ENCODE measurements at places on chromosomes 4 and X.
A peak's percentile ranks its signal among the peaks of the same experiment; 100 is the strongest.

DNA sequence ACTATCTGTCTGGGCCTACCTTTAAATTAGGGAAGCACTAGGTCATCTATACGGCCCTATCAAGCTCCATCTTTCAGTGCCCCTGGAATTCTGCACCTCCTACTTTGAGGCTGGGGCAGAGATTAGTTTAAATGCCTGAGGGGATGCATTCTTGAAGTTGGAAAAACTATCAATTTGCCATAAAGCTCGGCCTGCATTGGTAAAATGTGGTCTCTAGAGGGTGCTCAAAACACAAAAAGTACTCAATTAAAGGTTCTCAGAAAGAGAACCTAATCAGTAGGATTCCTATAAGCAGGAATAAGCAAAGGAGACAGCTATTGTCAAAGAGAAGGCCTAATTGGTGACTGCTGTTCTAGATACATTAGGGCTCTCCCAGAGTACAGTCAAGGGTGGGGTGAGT lies 111.7 kb downstream of the AMER1 start:
- DNase-seq, result peak; percentile 19

- no peak for DNase-seq
Observed at GRCh38 chr4:112183252-112183651, 38.0 kb downstream of the FAM241A start.

DNA sequence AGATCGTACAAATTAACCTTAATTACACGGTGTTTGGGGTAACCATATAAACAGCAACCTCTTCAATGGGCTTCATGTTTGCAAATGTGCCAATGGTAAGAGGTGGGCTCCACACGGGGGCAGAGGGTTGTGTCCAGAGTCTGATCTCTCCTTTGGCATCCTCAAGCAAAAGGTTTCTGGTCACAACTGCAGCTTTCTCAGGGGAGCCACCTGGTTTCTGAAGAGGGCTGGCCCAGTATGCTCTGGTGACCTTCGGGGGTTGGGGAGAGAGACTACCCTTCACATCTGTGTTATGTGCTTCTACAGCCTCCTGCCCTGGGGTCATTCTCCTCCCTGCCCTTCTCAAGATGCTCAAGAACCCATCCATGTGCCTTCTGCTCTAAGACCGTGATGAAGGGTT lies 259.6 kb downstream of the CRLF2 start:
- DNase-seq, result no peak

DNA sequence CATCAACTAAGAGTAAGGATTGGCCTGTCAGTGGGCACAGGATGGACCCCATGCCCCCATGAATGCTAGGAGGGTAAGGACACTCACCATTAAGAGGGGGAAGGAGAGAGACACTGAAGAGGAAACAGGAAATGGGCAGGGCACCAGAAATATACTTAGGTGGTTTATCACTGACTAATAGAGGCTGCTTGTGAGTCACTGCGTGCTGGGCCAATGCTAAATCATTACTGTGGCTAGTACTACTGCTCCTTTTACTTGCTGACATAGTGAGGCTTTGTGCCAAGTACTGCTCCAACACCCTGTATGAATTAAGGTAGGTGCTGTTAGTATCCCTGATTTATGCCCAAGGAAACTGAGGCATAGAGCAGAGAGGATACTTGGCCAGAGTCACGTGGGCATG lies 130.4 kb upstream of the FRMPD4 start:
- DNase-seq, result no peak

DNA sequence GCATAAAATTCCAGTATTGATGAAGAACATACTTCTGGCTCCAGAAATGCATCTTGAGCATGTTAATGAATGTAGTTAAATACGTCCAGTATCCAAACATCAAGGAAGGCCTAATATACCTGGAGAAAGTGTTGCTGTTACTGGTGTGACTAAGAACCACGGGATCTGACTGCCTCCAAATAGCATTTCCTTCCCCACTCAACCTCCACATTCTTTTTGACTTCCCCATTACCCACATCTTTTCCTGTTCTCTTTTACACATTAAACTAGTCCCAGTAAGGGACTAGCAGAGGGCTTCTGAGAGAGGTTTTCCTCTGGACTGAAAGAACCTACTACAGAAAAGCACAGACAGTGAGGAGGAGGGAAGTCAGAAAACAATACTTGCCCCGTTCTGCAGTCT lies 482.8 kb upstream of the HTR2C start:
- no peak for DNase-seq

GRCh38 chr4:77358315-77358928 lies 201.4 kb downstream of the CCNG2 start:
- DNase-seq, result peak; percentile 67

GRCh38 chr4:146124023-146124680 lies 51.4 kb upstream of the LSM6 start:
- peak; percentile 43 for DNase-seq

GRCh38 chr4:154164931-154165839 lies 326.4 kb downstream of the DCHS2 start:
- no peak for DNase-seq

GRCh38 chrX:22963196-22963595 lies 36.6 kb upstream of the DDX53 start:
- DNase-seq, result no peak

DNA sequence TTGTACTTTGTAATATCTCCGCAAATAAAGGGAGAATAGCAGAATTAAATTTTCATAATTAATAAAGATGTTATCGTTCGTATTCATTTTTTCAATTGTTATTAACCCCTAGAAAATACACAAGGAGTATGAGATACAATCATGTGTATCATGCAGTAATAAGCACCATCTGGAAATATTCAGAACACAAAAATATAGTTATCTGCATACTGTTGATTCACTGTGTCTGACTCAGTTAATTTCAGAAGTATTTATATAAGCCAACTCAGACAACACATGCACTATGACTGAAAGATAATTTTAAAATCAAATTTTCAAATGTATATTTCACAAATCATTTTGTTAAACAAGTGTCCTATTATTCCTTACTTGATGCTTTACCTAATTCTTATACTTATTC lies 1954.8 kb downstream of the ARAP2 start:
- no peak for DNase-seq
